ENCODE measurements at places on chromosomes 2 and 18.
A peak's percentile ranks its signal among the peaks of the same experiment; 100 is the strongest.

- no peak for DNase-seq
Measured at GRCh38 chr18:49859725-49860124, 46.4 kb upstream of the ACAA2 start.

GRCh38 chr2:96638144-96639121 is at the start of gene KANSL3:
Gene KANSL3, minus strand, starts transcription at chr2:96638312. Its CDS starts 1,177 bp downstream, at chr2:96637135.
- DNase-seq: peak; percentile 52

DNA sequence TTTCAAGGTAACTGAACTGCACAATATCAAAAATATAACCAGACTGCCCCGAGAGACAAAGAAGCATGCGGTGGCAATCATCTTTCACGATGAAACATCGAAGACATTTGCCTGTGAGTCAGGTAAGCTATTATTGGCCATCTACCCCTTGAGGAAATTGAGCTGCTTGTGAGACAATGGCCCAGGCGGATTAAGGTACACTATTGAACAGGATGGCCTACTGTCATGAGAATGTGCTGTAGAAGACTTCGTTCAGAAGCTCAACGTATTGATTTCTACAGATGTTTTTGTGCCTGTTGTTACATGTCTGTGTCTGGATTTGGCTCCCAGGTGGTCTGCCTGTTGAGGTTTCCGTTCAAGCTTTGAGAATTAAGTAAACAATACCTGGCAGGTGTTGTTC is 198.7 kb downstream of the DOK6 start:
- no peak for DNase-seq

- no peak for DNase-seq
Measured at GRCh38 chr2:203451011-203451410, 84.1 kb downstream of the RAPH1 start.

DNA sequence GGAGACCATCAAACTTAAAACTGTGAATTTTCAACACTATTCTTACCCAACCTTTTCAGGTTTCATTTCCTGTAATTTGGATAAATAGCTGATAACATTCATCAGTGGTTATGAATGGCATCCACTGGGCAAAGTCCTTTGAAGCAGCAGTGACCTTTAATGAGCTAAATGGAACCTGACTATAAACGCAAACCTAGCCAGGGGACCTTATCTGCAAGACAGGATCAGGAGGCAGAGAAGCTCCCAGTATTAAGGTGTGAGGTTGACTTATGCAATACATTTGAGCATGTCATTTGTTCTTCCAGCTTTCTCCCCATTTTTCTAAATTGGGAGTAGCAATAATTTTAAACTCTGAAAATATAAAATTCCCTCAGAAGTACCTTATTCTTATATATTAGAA is 38.4 kb downstream of the CREG2 start:
- DNase-seq: no peak

DNA sequence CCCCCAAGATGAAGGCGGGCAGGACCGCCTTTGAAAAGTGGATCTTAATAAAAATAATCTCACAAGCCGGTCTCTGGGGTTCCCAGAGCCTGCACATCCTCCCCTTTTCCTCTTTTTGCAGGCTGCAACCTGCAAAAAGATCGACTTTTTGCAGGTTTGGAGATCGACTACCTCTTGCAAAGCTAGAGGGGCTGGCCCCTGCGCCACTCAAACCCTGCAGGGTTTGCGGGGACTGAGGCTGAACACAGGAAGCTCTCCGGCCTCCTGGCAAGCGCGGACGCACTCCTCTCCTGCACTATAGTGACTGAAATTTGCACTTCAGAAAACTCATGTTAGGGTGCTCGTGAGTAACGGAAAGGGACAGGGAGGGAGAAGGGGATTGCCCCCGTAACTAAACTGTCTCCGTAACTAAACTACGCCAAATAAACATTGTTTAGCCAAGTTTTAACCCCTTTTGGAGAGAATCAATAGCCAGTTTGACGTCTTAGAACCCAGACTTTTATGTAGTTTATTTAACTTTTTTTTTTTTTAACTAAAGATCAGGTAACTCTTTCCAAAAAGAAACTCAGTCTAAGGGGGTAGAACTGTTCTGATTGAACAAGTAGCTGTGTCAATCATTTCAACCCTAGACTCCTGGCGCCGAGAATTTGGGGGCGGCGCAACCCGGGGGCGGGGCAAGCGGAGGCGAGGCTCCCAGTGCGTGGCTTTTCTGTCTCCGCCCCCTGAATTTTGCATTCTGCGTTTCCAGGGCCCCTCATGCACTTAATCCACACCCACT is 2.5 kb downstream of the IGFBP5 start:
- no peak for DNase-seq

DNA sequence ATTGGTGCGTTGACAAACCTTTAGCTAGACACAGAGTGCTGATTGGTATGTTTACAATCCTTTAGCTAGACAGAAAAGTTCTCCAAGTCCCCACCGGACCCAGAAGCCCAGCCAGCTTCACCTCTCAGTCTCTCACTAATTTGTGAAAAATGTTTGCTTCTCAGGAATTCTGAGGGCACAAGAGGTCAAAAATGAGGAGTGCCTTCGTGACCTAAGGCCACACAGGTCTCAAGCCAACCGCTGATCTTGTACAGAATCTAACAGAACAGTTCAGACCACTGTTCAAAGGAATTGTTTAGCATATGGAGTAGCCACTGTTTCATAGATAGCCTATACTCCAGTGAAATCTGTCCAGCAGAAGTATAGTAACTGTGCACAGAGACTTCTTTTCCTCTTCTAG is 29.8 kb upstream of the LRRC30 start:
- DNase-seq: no peak

DNA sequence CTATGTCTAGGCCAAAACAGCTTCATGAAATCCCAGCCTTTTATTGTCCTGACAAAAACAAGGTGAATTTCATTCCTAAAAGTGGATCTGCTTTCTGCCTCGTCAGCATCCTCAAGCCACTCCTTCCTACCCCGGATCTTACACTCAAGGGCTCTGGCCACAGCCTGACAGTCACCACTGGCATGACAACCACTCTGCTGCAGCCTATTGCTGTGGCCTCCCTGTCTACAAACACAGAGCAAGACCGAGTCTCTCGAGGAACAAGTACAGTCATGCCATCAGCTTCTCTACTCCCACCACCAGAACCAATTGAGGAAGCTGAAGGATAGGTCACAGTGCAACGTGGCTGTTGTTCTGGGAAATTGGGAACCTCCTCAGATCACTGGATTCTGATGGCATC is 106.1 kb downstream of the ICA1L start:
- DNase-seq: no peak

- no peak for DNase-seq
Measured at GRCh38 chr2:26008851-26009566, 24.9 kb upstream of the RAB10 start.

DNA sequence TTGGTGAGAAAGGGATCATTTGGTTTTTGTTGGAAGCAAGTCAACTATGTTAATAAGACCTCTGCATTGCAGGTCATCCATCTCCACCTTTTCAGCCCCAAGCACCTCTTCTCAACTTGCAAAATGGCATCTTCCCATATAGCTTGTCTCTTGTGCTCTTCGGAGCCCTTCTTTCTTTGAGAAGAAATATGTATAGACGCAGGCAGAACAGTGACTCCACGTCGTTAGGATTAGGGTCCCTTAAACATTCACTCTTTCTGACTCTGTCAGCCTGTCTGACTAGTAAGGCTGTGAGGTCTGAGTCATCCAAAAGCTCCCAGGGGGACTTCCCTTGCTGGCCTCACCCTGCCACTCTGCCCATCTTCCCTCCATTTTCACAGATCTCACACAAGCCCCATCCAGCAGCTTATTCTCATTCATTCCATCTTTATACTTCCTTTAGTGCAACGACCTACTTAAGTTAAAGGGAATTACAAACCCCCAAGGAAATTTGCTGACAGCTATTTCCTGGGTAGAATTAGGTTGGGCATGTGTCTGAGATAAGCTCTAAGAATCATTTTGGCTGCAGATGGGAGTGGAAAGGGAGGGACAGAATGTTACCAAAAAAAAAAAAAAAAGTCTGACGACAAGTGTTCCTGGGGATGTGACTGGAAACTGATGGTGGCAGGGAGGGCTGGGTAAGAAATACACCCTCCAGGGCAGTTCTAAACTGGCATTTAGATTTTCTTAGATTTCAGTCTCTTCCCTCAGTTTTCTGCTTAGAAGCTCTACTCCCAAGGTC is 37.7 kb upstream of the MEX3C start:
- DNase-seq: no peak

DNA sequence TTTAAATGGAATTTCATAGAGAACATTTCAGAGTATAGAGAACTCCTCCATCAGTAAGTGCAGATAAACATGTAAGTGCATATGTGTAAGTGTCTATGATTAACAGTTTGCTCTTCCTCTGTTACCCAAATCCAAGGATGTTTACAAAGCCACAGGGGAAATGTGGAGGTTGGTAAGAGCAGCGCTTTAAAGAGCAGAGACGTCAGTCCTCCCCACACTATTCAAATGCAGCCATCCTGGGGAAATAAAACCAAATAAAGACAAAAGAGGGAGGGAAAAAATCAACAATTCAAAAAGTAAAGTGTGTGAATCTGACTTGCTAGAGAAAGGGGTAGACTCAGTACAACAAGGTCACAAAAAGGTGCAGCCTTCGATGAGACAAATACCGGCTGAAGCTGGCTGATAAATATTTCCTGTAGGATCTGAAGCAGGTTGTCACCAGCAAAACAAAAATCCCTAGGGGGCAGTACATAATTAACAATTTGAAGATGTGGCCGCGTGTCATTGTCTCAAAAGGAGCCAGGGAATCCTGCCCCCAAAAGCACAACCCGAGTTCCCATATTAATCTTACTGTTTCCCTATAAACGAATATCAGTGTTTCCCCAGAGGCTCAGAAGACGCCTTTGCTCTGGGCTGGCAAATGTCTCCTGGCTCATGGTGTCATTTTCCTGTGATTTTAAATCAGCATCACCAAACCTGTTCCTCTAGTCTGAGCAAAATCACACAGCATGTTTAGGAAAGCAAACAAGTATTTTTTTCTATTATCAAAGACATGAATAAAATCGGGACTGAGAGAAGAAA is 216.5 kb downstream of the CDCA7 start:
- DNase-seq: no peak
